Frontal cortex (tissue), 4 donors: ENCODE measurements at places on chromosomes 7 and 10. TPM values are rescaled to one million over a fixed set of nuclear protein-coding genes. Genes with fewer than 3 reads are reported as not detected.

DNA sequence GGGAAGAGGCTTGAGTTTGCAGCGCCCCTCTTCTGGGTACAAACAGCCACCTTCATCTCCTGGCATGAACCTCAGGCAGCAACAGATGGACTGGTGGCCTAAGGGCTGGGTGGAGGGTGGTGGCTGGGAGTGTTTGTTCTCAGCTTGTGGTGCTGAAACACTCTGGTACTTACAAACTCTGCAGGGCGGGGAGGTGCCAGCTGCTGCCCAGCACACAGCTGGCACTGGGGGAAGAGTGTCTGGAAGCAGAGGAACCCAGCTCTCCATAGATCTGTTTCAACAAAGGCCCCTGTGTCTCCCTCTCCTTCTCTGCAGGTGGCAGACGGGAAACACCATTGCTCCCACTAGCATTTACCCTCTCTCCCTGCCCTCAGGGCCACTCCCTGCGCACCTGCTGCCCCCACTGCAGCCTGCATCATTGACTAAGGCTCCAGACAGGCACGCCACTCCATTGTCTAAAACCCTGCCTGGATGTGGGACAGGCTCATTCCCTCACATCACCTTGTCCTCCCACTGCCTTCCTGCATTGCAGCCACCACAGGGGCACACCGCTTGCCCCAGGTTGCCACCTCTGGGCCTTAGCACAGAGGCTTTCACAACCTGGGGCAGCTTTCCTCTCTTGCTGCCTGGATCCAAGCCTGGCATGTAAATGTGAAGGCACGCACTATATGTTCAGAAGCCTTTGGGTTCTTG lies 6.5 kb downstream of the ARHGAP22 start:
- peak; percentile 70 for DNase-seq

DNA sequence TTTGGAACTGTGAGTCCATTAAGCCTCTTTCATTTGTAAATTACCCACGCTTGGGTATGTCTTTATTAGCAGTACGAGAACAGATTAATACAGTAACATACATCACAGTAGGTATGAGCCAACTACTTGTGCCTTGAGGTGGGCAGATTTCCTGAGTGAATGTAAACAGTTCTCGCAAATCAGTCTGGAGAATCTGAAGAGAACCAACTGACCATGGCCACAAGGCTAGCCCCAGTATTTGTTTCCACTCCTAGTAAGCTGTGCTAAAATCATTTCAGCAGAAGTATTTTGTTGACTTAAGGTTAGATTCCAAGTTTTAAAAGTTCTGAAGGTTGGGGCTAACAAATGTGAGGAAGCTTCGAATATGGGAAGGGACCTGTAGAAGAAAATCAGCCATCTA lies 82.9 kb downstream of the NOD1 start:
- DNase-seq = no peak

CALML5 gene
- not detected for total RNA-seq

DNA sequence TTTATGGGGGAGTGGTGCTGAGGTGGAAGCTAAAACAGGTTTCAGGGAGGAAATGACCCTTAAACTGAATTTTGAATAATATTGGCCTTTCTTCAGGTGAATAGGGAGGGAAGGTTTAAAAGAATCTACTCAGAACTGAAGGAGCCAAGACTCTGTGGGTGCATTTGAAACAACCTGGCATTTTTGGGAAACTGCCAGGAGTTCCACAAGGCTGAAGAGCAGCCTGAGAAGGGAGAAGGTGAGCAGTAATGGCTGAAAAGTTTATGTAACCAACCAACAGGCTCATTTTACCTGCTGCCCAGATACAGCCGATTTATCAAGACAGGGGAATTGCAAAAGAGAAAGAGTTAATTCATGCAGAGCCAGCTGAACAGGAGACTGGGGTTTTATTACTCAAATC lies 4.0 kb upstream of the PANK1 start:
- DNase-seq = no peak

DNA sequence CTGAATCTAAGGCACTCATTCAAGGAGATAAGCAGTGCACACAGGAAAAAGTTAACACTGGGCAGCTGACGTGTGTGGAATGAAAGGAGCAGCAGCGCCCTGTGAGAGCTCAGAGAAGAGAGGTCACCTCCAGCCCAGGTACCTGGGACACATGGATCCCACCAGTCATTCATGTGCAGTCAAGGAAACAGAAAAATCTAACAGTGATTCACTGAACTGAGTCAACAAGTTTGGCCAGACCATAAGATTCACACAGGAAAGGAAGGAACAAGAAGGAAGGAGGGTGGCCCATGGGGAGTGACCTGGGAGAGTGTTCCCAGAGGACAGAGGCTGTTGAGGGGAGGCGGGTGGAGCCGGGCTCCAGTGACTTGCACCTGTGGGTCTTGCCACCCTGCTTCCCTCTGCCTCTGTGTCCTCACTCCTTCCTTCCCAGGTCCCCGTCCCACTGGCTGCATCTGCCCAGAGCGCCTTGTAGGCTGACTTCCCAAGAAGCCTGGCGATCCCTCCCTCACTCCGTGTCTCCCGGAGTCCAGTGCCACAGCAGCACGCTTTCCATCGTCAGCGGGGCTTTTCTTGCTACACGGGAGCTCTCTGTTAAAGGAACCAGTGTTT lies 27.7 kb downstream of the RNF32 start:
- no peak for DNase-seq
